ENCODE measurements at places on chromosomes 6 and 20. TPM values are rescaled to one million over a fixed set of nuclear protein-coding genes. Genes with fewer than 3 reads are reported as not detected.
A peak's percentile ranks its signal among the peaks of the same experiment; 100 is the strongest.

DNA sequence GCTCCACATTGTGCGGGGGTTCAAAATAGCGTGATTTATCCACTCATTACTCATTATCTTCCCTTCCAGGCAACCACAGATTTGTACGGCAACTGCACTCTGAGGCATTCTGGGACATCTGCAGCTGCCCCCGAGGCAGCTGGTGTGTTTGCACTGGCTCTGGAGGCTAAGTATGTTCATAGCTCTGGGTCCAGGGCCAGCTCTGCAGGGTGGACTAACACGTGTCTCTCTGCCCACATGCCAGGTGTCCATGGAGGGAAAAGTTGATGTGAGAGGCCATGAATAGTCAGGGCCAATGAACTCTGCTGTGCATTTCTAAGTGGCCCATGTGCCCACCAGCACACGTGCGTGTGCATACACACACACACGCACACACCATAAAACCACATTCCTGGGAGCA, 74.9 kb downstream of the BFSP1 start:
- no peak overlapping the region for H3K27ac ChIP-seq
- no peaks in the 10 kb centered on the region for H3K27me3 ChIP-seq
- no peak overlapping the region for H3K4me3 ChIP-seq
- no peaks in the 10 kb centered on the region for H3K4me1 ChIP-seq
- no peaks in the 10 kb centered on the region for H3K36me3 ChIP-seq

- no peak for DNase-seq
- no peaks in the 10 kb centered on the region for H3K36me3 ChIP-seq
- no peak overlapping the region for H3K4me3 ChIP-seq
These were observed 95.7 kb downstream of the SMLR1 start for GRCh38 chr6:130922922-130923321.

GRCh38 chr6:65524232-65524631, 182.8 kb downstream of the EYS start:
- DNase-seq: no peak
- no peaks in the 10 kb centered on the region for H3K27me3 ChIP-seq
- H3K4me3 ChIP-seq: no peak overlapping the region
- no peaks in the 10 kb centered on the region for H3K36me3 ChIP-seq

- H3K4me1 ChIP-seq: peaks cover 31% of the 10 kb centered on the region
- H3K27me3 ChIP-seq: no peaks in the 10 kb centered on the region
- no peaks in the 10 kb centered on the region for H3K36me3 ChIP-seq
- H3K27ac ChIP-seq: no peak overlapping the region
These were observed 67.0 kb downstream of the FAM50B start for GRCh38 chr6:3916211-3916610.

DNA sequence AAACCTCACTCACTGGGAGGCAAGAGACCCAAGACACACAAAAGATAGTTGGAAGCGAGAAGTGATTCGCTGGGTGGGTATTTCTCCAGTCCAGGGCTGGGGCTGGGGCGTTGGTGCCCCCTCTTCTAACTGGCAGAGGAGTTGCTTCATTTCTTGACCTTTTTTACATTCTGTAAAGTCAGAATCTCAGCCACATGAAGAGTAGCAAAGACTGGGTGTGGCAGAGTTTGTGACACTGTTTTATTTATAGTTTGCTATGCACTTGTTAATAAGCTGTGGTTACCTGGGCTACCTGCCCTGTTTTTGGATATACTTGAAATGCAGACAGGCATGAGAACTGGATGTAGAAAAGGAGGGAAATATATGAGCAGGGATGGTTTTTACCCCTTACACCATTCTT, 42.3 kb downstream of the IL20RA start:
- no peak for DNase-seq
- no peaks in the 10 kb centered on the region for H3K27me3 ChIP-seq
- no peaks in the 10 kb centered on the region for H3K4me1 ChIP-seq
- no peaks in the 10 kb centered on the region for H3K36me3 ChIP-seq

- H3K4me1 ChIP-seq: peaks cover 24% of the 10 kb centered on the region
- no peak overlapping the region for H3K4me3 ChIP-seq
- H3K27me3 ChIP-seq: no peaks in the 10 kb centered on the region
- peak; percentile 71 for DNase-seq
- no peaks in the 10 kb centered on the region for H3K36me3 ChIP-seq
These were observed 222.6 kb upstream of the MARCKS start for GRCh38 chr6:113634352-113635163.

DNA sequence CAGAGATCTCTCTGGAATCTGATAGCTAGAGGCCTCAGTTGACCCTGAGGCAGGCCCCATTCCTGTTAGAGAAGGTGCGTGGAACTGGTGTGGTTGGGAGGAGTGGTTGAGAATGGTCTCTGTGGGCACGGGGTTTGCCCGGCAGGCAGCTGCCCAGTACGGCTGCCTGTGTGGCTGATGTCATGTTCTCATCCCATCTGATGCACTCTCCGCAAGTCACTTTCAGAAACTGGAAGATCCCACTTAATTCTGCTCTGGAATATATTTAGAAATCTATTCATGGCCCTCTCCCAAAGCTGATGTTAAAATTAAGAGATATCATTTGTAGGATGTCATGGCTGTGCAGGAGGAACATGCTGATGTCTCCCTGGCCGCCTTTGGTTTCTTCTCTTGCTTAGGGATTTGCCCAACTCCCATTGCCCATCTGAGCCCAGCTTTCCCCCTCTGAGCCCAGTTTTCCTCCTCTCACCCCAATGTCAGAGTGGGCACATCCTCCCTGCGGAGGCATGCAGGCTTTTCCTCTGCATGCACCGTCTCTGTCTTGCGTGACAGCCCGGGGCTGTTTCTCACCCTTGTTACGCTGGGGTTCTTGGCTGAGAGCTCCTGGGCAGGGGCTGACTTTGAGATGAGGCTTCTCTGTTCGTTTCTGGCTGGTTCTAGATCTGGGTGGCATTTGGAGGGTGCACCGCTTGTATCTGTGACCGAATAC, 21.0 kb downstream of the PHACTR3 start:
- no peaks in the 10 kb centered on the region for H3K36me3 ChIP-seq
- DNase-seq: no peak
- no peak overlapping the region for H3K27ac ChIP-seq
- no peak overlapping the region for H3K4me3 ChIP-seq

DNA sequence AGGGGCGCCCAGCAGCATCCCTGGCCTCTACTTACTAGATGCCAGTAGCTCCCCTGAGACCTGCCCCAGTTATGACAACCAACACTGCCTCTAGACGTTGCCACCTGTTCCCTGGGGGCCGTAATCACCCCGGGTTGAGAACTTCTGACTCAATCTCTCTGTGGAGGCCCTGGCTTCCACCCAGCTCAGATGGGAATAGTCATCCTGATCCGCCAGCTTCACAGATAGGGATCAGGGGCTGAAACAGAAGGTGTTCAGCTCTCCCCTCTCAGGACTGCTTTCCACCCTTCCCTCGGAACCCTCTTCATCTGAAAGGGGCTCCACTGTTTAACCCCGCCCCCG, 3.3 kb downstream of the CAPN11 start:
- H3K4me1 ChIP-seq: no peaks in the 10 kb centered on the region
- no peaks in the 10 kb centered on the region for H3K36me3 ChIP-seq
- H3K27ac ChIP-seq: no peak overlapping the region
- DNase-seq: no peak
- no peak overlapping the region for H3K4me3 ChIP-seq

DNA sequence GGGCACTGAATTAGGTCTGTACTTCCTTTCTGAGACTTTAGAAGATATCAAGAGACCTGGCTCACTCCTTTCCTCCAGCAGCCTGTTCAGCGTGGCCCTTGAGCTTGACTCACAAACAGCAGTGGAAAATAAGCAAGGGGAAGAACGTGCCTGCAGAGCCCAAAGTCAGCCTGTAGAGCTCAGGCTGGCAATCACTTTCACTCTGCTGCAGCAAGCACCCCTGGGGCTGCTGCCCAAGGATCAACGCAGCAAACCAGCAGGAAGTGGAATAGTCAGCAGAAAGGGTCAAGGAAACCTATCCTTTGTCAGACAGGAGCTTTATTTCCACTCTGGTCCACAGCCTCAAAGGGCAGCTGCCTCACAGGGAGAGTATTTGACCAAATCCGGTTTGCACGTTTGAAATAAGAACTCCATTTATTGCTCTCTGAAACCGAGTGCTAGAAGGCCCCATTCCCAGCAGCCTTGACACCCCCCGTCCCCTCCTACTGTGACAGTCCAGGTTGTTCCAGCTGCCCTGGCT, 77.4 kb downstream of the PRDM1 start:
- no peaks in the 10 kb centered on the region for H3K36me3 ChIP-seq
- H3K27me3 ChIP-seq: no peaks in the 10 kb centered on the region
- peak; percentile 80 for DNase-seq
- no peak overlapping the region for H3K4me3 ChIP-seq

GRCh38 chr20:47357296-47358038, 968 bp upstream of the ZMYND8 start:
- H3K36me3 ChIP-seq: no peaks in the 10 kb centered on the region
- H3K4me3 ChIP-seq: no peak overlapping the region
- H3K27ac ChIP-seq: peak overlapping the region; percentile 98
- peaks cover 91% of the 10 kb centered on the region for H3K4me1 ChIP-seq
- peak; percentile 87 for DNase-seq

The LRRC73 gene
- 2.9 TPM for polyA plus RNA-seq

The TMC2 gene
- not detected for polyA plus RNA-seq

The PPP1R3G gene
- 6.3 TPM for polyA plus RNA-seq

The OOEP gene
- polyA plus RNA-seq: not detected

The KIF3B gene
- polyA plus RNA-seq: 6.2 TPM

The SLC32A1 gene
- not detected for polyA plus RNA-seq

Measured in cardiac muscle cell (in vitro differentiated cells and primary cell).